ENCODE measurements at places on chromosomes 4 and X.

DNA sequence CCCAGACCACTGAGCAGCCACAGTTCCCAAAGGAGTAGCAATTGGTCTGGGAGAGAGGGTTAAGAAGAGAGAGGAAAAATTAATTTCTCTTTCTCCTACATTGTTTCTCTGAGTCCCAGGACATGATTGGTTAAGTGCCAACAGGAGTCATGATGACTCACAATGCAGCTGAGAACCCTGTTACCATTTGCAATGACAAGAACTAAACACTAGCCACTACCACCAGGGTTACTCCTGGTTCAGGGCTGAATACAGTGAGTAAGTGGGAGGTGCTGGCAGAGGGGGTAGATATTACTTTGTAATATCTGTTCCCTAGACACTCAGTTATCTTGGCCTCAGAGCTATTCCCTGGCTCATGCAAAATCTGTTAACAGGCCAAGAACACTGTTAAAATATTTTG lies 18.0 kb downstream of the ETDC start:
- DNase-seq = no peak

DNA sequence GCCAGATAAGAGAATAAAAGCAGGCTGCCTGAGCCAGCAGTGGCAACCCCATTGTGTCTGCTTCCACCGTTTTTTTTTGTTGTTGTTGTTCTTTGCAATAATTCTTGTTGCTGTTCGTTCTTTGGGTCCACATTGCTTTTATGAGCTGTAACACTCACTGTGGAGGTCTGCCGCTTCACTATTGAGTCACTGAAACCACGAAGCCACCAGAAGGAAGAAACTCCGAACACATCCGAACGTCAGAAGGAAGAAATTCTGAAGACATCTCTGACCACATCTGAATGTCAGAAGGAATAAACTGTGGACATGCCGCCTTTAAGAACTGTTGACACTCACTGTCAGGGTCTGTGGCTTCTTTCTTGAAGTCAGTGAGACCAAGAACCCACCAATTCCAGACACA lies 110.5 kb downstream of the PCDH18 start:
- no peak for DNase-seq

DNA sequence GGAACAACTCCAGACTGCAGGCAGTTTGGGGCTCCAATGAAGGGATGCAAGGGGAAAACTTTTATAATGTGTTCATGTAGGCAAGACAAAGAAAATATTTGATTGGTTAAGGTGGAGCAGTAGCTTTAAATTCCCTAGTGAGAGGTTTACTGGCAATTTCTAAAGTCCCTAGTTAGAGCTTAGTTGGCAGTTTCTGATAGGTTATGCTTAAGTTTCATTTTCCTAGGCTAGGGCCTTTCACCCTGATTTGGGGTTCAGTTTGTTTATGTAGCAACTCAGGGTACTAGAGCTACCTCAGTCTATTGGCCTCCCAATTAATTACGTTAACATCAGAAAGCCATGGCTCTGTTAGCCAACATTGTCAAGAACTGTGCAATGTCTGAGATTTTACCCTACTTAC lies 14.6 kb downstream of the BBS12 start:
- no peak for DNase-seq

GRCh38 chr4:70902577-70903290 lies 565 bp downstream of the MOB1B start:
- peak; percentile 25 for DNase-seq

DNA sequence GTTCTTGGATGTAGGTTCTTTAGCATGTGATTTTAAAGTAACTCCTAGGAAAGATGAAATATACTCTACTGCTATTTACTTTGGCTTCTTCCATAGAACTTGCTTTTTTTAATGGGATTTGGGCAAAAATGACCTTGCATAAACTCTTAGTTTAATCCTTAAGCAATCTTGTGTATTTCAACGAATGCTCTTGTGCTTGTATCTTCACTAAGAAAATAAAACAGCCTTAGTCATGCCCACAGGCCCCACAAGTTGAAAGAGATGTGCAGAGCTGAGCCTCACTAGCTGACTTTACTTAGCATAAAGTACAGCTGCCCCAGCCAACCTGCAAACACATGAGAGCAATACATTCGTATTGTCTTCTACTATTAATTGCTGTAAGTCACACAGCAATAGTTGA lies 1609.2 kb downstream of the STIM2 start:
- DNase-seq = no peak

DNA sequence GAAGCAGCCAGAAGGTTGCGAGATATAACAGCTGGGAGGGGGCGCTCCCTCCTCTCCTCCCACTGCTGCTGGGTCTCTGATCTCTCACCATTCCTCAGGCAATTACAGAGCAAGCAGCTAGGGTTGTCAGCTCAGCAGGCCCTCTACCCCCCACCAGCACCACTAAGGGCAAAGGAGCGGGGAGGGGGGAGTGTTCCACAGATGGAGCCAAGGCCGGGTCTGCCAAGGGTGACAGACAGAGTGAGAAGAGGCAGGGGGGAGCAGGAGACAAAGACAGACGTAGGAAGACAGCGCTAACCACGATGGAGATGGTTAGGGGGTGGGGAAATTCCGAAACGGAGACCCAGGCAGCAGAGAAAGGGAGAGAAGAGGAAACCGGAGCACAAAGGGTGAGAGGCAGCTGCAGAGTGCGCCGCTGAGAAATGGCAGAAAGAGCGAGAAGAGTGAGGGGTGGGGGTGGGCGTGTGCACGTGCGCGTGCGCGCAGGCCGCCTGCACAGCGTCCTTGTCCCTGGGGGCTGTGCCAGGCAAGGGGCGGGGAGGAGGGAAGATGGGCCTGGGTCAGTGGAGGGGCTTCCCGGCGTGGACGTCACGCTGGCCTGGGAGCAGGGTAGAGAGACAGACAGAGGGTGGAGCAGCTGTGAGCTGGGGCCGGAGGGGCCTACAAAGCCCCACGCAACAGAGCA lies 6.9 kb downstream of the L1CAM start:
- peak; percentile 27 for DNase-seq

DNA sequence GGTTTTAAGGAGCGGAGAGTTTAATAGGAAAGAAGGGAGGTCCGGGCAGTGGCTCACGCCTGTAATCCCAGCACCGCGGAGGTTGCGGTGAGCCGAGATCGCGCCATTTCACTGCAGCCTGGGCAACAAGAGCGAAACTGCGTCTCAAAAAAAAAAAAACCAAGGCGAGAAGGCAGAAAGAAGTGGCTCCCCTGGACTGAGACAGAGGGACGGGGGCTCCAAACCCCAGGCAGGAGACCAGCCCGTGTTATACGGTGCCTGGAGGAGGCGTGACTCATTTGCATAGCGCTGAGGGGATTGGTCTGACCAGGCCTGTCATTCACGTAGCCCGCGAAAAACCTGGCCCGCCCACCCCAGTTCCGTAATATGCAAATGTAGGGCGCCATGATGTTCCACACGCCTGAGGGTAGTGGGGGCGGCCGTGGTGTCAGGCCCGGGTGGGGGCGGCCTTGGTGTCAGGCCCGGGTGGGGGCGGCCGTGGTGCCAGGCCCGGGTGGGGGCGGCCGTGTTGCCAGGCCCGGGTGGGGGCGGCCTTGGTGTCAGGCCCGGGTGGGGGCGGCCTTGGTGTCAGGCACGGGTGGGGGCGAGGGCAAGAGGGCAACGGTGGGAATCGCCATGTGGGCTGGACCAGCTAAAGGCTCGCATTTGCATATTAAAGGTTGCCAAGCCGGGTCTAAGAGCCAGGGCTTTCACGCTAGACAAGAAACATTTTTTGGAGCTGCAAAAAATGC lies 2.1 kb downstream of the PLCXD1 start:
- peak; percentile 93 for DNase-seq

DNA sequence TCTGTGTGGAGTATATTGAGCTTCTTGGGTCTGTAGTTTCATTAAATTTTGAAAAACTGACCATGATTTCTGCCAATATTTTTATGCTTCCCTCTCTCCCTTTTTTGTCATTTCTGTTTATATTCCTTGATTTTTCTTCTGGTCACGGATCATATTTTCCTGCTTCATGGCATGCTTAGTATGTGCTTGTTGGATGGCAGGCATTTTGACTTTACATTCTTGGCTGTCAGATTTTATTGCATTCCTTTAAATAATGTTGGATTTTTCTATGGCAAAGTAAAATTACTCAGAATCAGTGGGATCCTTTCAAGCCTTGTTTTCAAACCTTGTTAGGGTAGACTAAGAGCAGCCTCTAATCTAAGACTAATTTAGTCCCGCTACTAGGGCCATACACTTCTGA lies 531.8 kb downstream of the IL15 start:
- DNase-seq = no peak

- DNase-seq = no peak
These were observed 116.6 kb upstream of the LCORL start for GRCh38 chr4:18138076-18138665.

GRCh38 chr4:65667506-65668041 lies 2.7 kb downstream of the EPHA5 start:
- DNase-seq = no peak

- no peak for DNase-seq
These were observed 7.5 kb downstream of the GPKOW start for GRCh38 chrX:49116076-49116475.

DNA sequence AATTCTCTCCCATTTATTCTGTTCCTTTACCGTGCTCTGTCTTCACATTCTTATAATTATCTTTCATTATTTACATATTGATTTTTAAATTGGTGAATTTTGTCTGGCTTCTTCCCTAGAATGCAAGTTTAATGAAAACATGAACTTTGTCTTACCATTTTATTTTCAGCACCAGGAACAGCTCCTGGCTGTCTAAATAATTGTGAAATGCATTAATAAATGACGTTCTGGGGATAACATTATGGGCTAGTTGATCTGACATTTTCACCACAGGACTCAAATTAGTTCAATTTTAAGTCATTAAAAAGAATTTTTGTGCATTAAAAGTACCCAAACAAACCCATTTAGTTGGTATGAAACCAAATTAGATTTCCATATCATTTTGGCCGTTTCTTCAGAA lies 97.5 kb downstream of the KCTD8 start:
- DNase-seq = no peak

DNA sequence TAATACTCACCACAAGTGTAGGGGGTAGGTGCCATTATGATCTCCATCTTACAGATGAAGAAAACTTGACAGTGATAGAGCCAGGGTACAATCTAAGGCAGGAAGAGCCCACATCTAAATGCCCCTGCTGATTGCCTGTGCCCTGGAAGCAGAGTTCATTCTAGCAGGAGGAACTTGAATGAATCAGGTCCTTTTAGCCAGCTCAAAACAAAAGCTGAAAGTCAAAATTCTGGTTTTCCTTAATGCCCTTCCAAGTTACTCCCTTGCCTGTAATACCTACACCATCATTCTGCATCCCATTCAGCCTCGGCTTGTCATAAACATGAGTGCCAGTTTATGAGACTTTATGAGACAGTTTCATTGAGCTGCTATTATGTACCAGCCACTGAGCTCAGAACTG lies 89.6 kb downstream of the SCD5 start:
- no peak for DNase-seq

Data from stimulated activated CD4-positive, alpha-beta T cell treated with anti-CD3 and anti-CD28 coated beads, Interleukin-4, amount 100 ng/mL, for 24 hours (primary cell).